DMS 273 treated with DMSO at 0.1 percent for 48 hours (cell line): ENCODE measurements at places on chromosomes 16 and 17.

DNA sequence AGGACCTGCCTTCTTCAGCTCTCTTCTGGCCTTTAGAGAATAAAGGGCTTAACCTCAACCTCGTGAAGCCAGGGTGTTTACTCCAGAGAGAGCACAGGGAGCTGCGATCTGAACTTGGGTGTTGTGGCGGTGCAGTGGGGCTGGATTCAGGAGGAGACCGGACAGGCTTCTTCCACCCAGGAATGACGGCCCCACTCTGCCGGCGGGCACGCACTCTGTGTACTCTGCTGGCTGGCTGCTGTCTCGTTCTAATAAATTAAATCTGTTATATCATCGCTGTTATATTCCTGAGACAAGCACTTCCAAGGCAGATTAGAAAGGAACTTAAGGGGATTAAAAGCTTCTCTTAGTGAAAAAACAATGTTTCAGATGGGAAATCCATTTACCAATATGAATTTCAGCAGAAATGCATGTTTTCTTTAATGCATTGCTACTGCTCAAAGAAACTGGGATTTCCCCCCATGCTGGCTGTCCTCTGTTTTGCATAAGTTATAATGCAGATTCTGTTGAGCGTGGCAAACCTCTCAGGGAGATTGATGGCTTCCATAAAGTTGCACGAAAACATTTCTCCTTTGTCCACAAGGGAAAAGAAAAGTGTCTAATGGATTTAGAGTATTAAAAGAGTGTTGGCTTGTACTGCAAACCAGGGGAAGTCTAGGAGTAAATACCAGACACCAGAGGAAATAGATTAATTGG, 168.6 kb upstream of the IRX3 start:
- no peak for DNase-seq

- no peak for DNase-seq
Observed at GRCh38 chr16:11315510-11315909, 29.7 kb upstream of the RMI2 start.

GRCh38 chr17:65936013-65936412, 255.9 kb downstream of the CEP112 start:
- no peak for DNase-seq

- DNase-seq = no peak
Observed at GRCh38 chr16:67027046-67027445, 1.9 kb upstream of the CBFB start.

- DNase-seq = peak; percentile 78
Observed at GRCh38 chr17:61314368-61315078, 85.1 kb upstream of the TBX2 start.

DNA sequence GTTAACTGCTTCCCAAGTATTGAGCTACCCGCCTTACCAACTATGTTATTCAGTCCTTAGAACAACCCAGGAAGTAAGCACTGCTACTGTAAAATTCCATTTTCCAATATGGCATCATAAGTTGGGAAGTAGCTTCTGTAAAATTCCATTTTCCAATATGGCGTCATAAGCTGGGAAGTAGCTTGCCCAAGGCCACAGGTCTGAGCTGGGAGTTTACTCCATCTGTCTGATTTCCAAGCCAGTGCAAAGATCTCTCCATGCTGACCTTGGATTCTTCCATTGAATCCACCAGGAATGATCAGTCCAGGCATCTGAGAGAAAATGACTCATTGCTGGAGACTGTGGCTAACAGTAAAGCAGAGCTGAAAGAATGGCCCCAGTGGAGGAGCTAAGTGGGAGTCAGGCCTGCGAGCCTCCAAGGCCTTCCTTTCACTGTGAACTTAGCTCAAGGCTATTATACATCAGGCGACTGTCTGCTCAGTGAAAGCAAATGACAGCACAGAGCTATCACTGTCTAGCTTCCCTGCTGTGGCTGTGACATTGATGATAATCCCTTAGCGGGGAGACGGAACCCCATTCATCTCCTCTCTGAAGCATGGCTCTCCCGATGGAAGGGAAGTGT, 430.4 kb downstream of the HAPSTR1 start:
- DNase-seq = no peak

GRCh38 chr17:1351971-1352370, 48.1 kb downstream of the YWHAE start:
- DNase-seq = no peak

- no peak for DNase-seq
Observed at GRCh38 chr17:48310748-48311213, 119.2 kb downstream of the SKAP1 start.

DNA sequence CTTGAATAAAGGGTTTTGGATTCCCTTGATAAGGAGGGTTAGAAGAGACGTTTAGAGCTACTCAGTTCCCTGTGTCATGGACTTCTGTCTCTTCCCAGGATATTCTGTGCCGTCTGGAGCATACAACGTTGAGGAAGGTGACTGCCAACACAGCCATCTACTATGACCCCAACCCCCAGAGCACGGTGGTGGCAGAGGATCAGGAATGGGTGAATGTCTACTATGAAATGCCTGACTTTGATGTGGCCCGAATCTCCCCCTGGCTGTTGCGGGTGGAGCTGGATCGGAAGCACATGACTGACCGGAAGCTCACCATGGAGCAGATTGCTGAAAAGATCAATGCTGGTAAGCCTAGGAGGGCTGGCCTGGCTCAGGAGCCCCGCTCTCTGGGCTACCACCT, 24.7 kb downstream of the POLR2A start:
- no peak for DNase-seq

- DNase-seq = no peak
Observed at GRCh38 chr17:49101054-49101534, 31.5 kb upstream of the B4GALNT2 start.

- DNase-seq = no peak
Observed at GRCh38 chr16:53058441-53058840, 3.6 kb downstream of the CHD9 start.

DNA sequence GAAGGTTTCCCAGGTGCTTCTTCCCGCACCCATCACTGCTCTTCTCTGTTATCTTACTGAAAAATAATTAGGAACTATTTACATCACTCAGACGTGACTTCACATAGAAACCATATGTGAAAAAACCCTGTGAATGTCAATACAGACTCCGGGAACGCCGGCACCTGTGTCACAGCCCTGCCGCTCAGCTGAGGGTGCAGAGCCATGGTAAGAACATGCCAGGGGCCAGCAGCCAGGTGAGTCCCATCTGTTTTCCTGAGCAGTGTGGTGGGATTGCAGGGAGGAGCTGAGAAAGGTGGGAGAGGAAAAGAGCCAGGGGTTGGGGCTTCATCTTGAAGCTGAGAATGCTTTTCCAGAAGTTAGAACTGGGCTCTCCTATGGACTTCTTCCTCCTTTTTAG, 13.7 kb downstream of the FOXF1 start:
- no peak for DNase-seq

- no peak for DNase-seq
Observed at GRCh38 chr17:43020789-43021740, 1.1 kb downstream of the VAT1 start.

DNA sequence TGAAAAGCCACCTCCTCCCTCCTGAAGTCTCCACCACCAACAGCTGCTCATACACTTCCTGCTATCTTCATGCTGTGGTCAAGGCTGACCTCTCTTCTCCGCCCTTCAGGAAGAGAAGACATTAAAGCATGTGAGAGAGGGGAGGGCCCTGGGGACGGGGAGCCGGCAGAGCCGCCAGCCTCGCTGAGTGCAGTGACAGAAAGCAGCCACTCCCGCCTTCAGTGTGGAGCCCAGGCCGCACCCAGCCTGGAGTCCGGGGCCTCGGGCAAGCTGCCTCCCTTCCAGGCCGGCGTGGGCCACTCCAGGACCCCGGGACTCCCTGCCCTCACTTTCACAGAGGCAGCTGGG, 94.7 kb upstream of the TNRC6C start:
- DNase-seq = no peak

- DNase-seq = no peak
Observed at GRCh38 chr17:27990100-27990499, 52.4 kb upstream of the NLK start.

- no peak for DNase-seq
Observed at GRCh38 chr16:75248142-75248535, 3.3 kb downstream of the BCAR1 start.

GRCh38 chr17:10077561-10078299, 120.7 kb downstream of the GAS7 start:
- DNase-seq = no peak

DNA sequence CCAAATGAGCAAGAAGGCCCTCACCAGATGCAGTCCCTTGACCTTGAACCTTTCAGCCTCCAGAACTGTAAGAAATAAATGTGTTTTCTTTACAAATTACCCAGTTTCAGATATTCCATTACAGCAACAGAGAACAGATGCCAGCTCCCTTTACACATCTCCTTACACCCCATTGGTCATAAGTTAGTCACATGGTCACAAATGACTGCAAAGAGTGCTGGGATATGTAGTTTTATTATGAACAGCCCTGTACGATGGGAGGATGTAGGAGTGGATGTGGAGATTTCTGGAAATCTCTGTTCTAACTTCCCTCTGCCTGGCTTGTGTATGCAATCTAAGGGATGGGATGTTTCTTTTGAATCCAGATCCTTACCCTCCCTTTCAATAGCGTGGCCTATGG, 13.3 kb upstream of the RPL38 start:
- peak; percentile 60 for DNase-seq

DNA sequence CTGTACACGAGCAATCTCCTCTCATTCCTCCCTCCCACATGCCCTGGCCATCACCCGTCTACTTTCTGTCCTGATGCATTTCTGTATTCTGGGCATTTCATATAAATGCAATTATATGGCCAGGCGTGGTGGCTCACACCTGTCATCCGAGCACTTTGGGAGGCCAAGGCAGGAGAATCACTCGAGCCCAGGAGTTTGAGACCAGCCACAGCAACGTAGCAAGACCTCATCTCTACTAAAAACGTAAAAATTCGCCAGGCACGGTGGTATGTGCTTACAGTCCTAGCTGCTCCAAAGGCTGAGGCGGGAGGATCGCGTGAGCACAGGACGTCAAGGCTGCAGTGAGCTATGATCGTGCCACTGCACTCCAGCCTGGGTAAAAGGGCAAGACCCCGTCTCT, 4.8 kb downstream of the MEAK7 start:
- no peak for DNase-seq

GRCh38 chr17:8825802-8826201, 26.6 kb upstream of the MFSD6L start:
- DNase-seq = no peak

DNA sequence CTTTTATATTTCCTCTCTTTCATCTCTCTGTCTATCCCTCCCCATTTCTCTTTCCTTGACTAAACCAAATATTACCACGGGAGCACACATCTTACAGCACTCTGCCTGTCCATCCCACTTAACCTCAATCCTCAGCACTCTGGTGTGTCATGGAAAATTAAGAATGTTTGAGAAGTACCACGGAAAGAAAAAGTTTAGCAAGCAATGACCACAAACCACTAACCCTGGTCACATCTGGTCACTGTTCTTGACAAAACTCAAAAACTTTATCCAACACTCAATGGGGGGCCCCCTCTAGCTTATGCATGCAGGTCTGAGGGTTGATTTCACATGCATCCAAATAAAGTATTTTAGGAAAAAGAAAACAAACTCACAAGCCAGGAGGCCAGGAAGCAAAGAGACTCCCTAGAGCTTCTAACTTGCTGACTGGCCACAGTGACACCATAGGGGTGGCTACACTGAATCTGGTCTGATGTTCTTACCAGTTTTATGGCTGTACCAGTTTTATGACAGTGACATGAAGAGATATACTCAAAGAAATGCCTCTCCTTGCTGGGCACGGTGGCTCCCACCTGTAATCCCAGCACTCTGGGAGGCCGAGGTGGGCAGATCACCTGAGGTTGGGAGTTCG, 229.2 kb downstream of the STX8 start:
- DNase-seq = no peak

GRCh38 chr17:65787503-65787902, 226.1 kb upstream of the AXIN2 start:
- DNase-seq = no peak

- DNase-seq = no peak
Observed at GRCh38 chr17:57589151-57590034, 155.7 kb downstream of the CCDC182 start.

- no peak for DNase-seq
Observed at GRCh38 chr17:75263055-75263454, 1.4 kb downstream of the MRPS7 start.

- DNase-seq = no peak
Observed at GRCh38 chr17:67509390-67510287, 132.6 kb downstream of the PITPNC1 start.

DNA sequence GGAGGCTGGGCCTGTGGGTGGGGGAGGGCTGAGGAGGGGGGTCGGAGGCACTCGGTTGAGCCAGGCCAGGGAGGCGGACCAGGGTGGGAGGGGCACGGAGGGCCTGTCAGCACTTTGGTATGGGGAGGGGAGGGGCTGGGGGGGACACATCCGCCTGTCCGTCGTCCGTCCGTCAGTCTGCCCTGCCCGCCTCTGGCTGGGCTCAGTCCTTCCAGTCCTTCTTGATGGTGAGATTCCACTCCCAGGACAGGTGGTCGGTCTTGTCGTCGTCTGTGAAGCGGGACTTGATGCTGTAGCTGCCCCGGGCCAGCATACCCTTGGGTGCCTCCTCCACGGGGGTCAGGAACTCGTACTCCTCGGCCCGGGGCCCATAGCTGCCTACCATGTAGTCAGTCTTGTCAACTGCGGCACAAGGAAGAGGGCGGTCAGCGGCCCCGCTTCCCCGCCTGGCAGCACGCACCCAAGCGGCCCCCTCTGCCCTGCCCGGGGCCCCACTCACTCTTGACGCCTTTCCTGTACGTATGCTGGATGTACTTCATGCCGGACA, 2.4 kb downstream of the ARHGDIA start:
- no peak for DNase-seq

- DNase-seq = peak; percentile 62
Observed at GRCh38 chr17:68462381-68463210, 5.3 kb upstream of the WIPI1 start.

DNA sequence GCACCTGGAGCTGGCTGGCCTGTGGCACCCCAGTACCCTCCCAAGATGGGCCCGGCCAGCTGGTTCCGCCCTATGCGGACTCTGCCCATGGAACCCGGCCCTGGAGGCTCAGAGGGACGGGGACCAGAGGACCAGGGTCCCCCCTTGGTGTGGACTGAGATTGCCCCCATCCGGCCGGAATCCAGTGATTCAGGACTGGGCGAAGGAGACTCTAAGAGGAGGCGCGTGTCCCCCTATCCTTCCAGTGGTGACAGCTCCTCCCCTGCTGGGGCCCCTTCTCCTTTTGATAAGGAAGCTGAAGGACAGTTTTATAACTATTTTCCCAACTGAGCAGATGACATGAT, 12.0 kb downstream of the TBX21 start:
- no peak for DNase-seq

DNA sequence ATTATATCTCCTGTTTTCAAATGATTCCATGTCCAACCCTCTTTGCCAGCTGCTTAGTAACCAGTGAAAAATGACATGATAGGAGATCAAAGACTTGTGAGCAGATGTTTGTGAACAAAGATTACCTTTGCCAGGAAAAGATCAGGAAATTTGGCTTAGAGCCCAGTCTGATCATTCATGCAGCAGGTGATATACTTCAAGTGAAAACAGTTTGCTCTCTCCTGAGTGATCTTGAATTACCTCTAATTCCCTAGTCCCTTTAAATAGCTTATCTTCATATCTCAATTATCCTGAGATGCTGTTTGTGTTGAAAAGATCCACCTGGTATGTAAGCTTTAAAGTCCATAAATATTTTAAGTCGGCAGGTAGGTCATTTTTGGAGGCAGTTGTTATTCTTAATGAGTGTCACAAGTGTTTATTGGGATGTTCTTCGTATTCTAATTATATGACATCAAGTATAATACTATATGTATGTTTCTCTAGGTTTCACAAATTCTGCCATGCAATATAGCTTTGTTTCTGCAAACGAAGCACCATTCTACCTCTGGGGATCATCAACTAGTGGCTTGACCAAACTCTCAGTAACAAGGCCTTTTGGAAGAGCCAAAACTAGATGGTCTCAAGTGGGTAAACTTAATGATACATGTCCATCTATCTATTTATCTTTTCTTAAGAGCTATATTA, 13.2 kb upstream of the VPS35L start:
- DNase-seq = peak; percentile 64

GRCh38 chr17:44110011-44110686, 13.3 kb downstream of the HDAC5 start:
- no peak for DNase-seq
